ENCODE measurements at places on chromosomes 2 and 18.

GRCh38 chr2:209380293-209380692 is 43.6 kb upstream of the MAP2 start:
- no peak for DNase-seq

GRCh38 chr18:45951016-45951714 is 16.0 kb downstream of the EPG5 start:
- DNase-seq: no peak

GRCh38 chr18:26479681-26480079 is 68.7 kb downstream of the KCTD1 start:
- no peak for DNase-seq

DNA sequence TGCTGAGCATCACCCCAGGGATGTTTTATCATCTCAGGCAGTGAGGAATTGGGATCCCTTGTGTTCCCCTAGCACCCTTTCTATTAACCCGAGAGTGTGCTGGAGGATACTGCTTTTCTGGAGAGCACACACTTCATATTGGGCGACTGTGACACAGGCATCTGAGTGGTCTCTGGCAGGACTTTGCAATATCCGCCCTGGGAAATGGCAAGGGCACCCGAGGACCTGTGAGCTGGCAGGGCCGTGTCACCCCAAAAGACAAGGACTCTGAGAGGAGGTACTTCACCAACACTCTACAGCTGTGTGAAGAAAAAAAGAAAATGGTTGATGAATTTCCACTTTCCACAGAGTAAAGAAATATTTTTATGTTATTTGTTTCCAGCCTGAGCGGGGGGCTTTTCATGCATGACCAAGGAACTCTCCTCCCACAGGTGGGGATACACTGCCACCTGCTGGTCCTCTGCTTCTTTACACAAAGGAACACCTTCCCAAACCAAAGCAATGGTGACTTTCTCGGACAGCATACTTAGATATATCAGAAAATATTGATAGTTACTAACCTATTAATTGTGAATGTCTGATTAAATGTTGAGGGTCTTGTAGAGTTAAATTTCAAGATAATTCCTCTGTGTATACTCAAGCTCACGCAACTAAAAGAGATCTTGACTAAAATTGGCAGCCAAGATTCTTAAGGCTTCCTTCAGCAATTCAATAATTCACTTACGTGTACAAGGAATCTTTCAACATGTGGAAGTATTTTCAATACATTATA is 45.9 kb upstream of the REG3G start:
- DNase-seq: no peak

DNA sequence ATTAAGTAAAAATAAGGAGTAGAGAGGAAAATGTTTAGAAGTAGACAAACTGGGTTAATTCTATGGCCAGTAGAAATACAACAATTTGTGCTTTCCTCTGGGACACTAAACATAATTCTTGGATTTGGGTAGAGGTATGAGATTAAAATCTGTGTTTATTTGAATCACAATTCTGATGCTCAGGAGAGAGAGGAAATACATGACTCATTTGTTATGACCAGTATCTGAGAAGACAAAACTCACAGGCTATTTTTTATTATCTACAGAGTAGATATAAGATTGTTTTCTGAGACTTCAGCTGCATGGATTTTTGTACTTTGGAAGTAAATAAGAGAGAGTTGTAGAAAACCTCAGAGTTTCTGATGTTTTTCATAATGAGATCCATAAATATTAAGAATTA is 315.7 kb upstream of the CWC22 start:
- no peak for DNase-seq

DNA sequence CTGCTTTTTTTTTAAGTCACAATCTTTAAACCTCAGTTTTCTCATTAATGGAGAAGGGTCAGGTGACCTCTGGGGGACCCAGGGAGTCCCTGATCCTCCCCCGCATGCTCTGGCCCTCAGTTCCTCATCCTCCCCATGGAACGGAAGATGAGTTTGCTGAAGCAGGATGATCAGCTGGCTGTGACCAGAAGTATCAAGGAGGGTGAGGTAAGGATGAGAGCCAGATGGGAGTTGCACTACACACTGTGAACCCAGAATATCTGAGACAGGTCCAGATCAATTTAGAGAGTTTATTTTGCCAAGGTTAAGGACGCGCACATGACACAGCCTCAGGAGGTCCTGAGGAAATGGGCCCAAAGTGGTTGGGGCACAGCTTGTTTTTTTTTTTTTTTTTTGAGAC is 3.8 kb downstream of the CATIP start:
- DNase-seq: no peak

GRCh38 chr2:140892911-140893637 is 1237.7 kb downstream of the LRP1B start:
- no peak for DNase-seq

GRCh38 chr18:23114171-23114881 is 21.0 kb upstream of the CABLES1 start:
- DNase-seq: no peak

GRCh38 chr18:56532176-56532840 is 106.1 kb downstream of the TXNL1 start:
- DNase-seq: no peak

DNA sequence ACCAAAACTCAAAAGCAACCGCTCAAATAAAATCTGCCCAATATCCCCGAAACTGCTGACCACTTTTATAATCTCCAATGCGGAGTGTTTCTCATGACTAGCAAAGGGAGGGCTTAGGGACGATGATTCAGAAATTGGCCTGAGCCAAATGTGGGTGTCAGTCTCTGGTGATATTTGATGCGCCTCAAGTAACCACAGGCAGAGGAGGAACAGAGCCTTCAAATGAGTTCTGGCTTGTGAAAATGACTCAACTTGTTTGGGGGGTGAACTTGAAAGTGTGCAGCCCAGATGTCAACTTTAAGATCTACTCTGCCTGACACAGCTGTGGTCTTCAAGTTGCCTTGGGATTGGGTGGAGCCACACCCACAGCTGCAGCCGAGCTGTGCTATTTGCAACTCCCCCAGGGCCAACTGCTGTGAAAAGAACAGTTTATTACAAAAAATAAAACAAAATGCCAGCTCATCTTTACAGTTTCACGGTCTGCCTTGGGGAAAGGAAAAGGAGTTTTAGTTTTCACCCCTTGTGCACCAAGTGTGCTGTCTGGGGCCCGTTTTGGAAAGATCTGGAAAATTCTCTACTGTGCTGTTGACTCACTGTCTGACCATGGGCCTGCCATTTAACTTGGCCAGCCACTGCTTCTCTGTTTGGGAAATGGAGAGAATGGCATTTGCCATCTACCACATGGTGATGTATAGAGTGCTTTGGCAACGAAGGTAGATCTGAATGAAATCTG is 222.1 kb downstream of the MTX2 start:
- no peak for DNase-seq

GRCh38 chr2:159891917-159892730 is 94.1 kb upstream of the CD302 start:
- DNase-seq: no peak

DNA sequence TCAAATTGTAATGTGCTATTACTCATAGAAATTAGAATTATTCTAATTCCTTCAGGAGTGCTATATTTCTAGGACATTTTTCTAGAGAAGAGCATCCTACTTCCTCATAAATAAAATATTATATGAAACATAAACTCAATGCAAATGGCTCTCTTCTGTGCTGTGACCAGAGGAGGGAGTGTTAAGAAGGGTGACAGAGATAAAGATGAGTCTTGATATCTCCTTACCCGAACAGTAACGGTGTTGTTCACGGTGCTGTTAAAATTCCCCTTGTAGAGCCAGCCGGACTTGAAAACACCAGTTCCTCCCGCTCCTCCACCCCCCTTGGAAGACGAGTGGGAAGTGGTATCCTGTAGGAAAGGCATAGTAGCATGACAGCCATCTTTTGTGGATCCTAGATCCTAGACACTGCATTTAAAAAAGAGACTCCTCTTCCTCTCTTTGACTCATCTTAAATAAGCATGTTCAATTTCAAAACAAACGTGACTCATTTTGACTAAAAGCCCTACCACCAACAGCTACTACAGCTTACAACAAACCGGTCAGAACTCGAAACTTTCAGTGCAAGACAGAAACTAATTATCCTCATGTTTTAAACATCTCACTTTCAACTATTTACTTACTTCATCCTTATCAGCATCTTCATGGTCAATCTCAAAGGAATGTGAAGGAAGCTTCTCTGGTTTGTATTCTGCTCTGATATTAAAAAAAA is 156.3 kb downstream of the DOCK10 start:
- DNase-seq: no peak

DNA sequence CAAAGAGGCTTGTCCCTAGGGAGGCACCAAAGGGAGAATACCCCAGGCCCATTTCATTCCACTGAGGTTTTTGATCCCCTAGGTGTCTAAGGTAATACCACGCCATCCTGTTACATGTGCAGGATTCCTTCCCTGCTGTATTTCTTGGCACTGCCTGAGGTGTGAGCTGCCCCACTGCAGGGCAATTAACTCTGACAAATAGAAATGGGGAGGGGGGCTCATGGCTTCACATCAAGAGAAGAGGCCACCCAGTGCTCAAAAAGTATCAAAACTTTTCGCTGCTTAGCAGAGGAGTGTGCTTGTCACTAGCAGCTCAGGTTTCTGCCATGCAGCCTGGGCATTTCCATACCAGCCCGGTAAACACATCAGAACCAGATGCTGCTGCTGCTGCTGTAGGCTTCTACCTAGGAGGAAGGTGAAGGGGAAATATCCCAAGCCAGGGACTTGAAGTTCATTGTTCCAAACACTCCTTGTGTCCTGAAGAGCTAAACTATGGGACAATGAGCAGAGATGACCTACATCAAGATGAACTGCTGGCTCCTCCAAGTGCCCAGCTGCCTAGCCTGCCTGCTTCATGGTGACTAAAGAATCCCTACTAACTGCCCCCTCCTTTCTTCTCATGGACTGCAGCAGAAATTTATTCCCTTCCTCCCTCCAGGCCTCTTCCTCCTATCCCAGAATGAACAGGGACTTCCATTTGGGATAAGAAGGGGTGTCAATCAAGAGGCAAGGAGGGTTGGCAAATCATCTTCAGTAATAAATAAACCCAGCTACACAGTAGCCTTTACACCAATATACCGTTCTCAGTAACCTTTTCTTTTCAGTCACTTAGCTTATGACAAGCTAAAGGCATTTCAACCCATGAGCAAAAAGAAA is 16.4 kb downstream of the POU3F3 start:
- DNase-seq: no peak

DNA sequence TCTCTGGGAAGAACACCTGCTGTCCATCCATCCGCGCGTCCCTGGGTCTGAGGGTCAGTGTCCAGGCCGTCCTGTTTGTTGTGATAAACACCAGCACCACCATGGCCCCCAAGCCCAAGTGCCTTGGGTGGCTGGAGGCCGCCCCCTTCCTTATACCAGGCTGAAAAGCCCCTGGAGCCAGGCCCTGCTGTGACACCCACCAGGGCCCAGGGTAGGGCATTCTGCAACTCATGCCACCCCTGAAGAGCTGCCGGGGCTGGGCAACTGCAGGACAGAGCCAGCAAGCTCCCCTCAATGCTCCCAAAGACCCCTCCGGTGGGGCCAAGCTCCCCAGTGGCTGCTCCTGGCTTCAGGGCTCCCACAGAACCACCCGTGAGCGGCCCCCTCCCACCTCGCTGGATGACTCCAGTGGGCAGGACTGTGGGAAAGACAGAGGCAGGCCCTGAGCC is 31.9 kb upstream of the SNED1 start:
- DNase-seq: no peak

DNA sequence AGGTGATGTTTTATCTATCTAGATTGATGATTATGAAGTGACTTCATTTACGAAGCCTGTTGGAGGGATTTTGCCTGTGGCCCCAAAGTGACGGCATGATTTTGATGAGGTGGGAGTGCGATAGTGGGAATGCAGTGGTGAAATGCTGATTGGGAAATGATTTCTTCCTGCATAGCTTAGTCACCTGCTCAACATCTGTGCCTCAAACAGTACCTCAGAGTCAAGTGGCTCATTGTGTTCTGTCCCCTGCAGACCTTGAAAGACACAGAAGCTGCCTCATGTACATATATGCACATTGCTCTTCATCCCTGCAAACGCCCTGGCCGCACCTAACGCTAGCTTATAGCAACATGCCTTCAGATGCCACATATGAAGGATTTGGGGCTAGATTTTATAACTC is 201.2 kb downstream of the TPGS2 start:
- no peak for DNase-seq

DNA sequence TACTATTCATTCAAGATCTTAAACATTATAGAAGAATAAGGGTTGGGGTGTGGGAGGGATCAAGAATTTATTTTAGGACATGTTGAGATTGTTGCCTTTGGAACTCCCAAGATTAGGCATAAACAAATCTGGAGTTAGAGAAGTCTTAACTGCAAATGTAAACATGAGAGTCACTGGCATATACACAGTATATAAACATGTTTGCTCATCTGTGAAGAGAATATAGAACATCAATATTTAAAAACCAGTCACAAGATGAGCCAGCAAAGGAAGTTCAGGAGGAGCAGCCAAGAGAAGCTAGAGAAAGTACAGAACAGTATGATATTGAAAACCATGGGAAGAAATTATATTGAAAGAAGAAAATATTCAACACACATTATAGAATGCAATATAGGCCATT is 638.6 kb upstream of the SLC39A10 start:
- DNase-seq: no peak

DNA sequence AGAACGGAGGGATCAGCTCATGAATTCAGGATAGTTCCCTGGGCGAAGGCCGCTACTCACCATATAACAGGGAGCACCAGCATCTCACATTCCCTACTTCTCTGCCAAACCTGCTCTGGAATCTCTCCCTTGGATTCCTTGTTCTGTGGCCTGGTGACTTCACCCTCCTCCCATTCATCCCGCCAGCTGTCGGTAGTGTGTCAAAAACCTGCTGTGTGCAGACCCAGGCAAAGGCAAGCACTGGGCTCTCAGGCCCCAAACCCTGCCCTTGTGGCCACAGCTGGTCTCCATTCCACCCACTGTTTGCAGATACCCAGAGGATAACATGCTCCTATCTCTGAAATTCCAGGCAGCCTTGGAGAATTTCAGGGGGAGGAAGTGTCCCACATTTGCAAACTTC is 151.6 kb downstream of the CAPN13 start:
- no peak for DNase-seq

GRCh38 chr18:36887114-36887513 is 58.2 kb downstream of the KIAA1328 start:
- DNase-seq: no peak

DNA sequence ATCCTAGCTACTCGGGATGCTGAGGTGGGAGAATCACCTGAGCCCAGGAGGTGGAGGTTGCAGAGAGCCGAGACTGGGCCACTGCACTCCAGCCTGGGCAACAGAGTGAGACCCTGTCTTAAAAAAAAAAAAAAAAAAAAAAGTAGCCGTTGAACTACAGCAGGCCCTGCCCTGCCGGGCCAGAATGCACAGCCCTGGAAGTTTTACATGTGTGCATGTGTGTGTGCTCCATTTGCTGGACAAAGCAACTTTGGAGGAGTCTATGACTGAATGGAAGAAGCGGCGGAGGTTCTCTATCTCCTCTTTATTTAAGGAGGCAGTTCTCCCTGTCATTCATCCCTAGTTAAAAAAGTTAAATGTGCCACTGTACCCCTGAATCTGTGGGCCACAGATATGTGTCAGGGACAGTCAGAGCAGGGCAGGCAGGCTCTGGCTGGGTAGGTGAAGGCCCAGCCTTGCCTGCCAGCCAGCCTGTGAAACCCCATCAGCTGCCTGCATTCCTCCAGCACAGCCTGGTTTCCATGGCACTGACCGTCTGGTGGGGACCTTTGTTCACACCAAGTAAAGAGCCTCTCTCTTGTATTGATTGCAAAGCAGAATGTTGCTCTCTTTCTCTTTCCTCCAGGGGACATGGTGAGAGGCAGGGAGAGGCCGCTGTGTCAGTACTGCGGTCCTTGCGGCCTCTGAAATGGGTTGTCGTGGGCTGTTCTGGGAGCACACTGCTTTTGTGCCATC is 10.9 kb downstream of the LIPG start:
- DNase-seq: no peak

All from SHP77 treated with DMSO at 0.1 percent for 48 hours (cell line).